Fibroblast of skin of back (primary cell): ENCODE measurements at places on chromosomes 4 and X.

GRCh38 chr4:184053434-184053833, 148.3 kb downstream of the STOX2 start:
- DNase-seq: no peak

DNA sequence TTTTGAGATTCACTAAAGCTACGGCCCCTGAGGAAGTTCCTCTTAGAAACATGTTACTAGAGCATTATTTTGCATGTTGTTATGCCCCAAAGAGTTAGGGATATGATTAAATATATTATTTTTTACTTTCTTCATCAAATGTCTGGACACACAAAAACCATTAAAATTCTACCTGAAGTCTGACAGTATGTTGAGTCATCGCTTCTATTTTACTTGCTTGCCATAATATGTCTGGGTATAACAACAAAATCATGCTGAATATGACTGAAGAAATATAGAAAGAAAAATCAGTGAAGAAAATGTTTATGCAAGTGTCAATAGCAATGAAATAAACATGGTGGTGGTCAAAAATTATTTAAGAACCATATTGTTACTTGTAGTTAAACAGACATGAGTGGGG, 1818.5 kb upstream of the ADGRL3 start:
- no peak for DNase-seq

DNA sequence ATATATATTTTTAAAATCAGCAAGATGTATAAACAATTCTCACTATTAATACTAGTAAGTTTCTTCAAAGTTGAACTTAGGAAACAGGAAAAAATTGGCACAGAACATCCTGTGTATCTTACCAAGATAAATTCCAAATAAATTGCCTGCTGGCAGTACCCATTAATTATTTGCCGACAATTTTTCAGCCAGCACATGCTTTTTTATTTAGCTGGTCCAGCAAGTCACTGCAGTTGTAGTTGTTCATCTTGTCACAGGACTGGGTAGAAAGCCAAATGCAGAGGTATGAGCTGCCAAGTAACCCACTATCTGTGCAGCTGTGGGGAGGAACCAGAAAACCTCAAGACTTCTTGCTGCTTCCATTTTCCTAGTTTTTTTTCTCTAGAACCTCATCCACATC, 113.4 kb downstream of the PACRGL start:
- no peak for DNase-seq

DNA sequence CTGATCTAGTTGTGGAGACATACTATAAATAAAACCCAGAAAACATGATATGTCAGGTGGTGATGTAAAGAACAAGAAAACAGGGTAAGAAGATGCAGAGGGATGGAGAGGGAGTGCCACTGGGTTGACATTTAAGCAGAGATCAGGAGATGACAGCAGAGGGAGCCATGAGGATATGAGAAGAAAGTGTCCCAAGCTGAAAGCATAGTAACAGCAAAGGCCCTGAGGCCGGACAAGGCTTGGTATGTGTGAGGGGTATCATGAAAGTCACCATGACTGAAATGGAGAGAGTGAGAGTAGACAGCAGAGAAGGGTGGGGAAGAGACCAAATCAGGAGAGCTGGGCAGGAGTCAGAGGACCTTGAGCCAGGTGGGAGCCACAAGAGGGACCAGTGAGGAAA, 3.4 kb downstream of the GPKOW start:
- no peak for DNase-seq

DNA sequence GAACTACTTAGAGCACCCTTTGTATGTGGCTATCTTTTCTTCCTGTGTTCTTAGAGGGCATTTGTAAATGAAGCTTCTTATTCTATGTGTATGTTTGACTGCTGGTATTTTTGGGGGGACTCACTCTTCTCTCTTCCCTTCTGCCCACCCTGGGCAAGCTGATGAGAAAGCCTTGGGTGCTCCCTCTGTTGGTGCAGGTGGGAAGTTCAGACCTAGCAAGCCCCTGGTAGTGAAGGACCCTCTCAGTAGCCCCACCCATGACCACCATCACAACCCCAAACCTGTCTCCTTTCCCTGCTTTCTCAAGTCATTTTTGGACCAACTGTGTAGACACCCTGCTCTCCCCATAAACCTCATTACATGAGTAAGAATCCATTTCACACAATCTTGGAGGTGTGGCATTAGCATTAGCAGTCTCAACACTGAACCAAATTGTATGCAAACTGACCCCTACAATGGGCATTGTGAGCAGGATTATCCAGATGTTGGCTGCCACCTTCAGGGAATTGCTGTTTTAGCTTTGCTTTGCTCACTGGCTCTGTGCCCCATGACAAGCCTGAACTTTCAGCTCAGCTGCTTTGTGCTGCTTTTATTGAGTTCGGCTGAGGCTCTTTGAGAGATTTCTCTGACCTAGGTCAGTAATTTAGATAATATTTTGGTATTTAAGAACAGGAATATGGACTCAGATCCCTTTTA, 27.9 kb downstream of the TRIM61 start:
- no peak for DNase-seq

- DNase-seq: no peak
These were observed 45.2 kb downstream of the RBMX2 start for GRCh38 chrX:130446974-130447373.

DNA sequence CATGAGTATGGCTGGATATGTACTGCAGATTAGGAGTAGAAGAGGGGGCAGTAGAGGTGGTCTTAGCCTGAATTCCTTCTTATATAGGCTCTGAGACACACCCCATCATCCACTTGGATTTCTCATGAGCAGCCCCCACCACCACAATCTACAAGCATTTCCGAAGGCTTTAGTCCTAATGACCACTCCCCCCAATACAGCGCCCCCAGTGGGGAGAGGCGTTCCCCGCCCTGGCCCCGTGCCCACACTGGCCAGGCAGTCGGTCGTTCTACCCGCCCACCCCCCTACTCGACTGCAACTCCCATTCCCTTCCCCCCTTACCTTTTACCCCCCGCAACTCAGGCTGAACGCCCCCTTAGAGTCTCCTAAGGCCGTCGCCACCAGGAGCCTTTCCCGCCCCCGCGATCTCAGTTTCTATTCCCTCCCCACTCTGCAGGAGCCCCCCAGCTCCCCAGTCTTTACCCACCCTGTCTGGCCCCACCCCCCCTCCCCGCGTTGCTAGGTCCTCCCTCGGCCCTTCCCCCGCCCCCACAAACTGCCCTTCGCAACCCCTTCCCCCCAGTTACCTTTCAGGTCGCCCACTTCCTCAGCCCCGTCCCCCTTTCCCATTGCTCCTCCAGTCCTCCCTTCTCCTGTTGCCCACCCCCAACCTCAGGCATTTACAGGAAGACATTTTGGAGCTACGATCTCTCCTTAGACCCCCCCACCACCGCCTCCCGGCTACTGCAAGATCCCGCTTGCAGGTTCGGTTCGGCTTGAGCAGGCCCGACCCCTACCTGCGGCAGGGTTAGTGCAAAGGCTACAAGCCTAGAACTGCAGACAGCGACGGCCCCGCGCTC, 468 bp downstream of the ZMYM3 start:
- DNase-seq: peak; percentile 46

- no peak for DNase-seq
These were observed 289.2 kb downstream of the DCTD start for GRCh38 chr4:182627996-182628395.

DNA sequence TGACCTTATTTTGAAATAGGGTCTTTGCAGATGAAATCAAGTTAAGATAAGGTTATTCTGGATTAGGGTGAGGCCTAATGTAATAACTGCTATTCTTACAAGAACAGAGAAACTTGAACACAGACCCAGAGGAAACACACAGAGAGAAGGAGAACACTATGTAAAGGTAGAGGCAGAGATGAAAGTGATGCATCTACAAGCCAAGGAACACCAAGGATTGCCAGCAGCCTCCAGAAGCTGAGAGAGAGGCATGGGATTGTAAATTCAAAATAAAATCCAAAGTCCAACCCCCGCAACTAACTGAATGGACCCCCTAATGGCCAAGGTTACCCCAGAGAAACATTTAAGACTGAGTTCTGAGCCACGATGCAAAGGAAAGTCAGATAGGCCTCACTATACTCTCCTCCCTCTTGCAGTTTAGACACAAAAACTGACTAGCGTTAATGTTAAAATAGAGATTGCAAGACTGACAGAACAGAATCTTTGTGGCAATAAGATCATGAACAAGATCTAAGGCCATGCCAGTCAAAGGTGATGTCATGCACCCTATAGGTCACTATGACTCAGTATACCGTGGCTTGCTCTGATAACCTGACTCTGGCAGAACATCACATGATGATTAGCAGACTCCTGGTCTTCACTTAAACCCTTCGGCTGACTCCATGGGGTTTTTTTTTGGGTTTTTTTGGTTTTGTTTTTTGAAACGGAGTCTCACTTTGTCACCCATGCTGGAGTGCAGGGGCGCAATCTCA, 42.9 kb downstream of the DDX60L start:
- no peak for DNase-seq

- DNase-seq: no peak
These were observed 664.7 kb upstream of the FAM241A start for GRCh38 chr4:111480510-111480909.

GRCh38 chr4:95540227-95540626, 8.5 kb downstream of the UNC5C start:
- DNase-seq: no peak

- no peak for DNase-seq
These were observed 70.7 kb downstream of the UGT2A2 start for GRCh38 chr4:69568787-69569186.

DNA sequence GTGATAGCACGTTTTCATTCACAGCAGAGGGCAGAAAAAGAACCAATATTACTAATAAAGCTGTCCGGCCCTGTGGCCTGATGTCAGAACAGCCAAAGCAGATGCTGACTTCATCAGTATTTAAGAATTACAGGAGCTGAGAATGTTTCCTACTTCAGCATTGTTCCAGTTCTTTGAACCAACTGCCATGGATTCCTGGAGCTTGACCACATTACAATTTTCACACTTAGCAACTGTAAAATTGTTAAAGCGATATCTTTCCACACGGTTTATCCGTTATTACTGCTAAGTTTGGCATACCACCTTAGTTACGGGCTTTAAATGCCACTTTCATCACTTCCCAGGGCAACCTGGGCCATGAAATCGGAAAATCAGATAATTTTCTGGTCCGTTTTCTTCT, 118.2 kb downstream of the EPHA5 start:
- DNase-seq: no peak
